Activated CD4-positive, alpha-beta T cell treated with anti-CD3 and anti-CD28 coated beads, Interleukin-2, amount 10 ng/mL, durations not matched to agents 7 days and 5 days (primary cell): ENCODE measurements at places on chromosomes 1 and 21.

GRCh38 chr21:37060296-37060695, 12.6 kb downstream of the PIGP start:
- DNase-seq, result no peak

DNA sequence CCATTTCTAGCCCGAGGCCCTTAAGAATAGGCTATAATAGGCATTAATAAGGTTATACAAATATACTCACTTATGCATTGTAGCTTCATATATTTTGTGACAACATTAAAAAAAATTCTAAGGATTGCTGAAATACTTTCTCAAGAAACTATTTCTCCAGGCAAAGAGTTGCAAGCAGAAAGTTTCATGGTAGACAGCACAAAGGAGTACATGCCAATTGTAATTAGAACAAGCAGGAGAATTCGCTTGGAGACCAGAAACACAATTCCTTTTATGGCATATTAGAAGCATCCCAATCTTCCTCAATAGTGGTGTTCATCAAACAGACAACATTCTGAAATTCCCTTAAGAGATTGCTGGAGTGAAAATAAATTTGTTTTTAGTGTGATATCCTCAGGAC, 122.8 kb downstream of the CRB1 start:
- DNase-seq, result no peak

- DNase-seq, result no peak
Observed at GRCh38 chr1:42822800-42823392, 5.7 kb upstream of the SVBP start.

DNA sequence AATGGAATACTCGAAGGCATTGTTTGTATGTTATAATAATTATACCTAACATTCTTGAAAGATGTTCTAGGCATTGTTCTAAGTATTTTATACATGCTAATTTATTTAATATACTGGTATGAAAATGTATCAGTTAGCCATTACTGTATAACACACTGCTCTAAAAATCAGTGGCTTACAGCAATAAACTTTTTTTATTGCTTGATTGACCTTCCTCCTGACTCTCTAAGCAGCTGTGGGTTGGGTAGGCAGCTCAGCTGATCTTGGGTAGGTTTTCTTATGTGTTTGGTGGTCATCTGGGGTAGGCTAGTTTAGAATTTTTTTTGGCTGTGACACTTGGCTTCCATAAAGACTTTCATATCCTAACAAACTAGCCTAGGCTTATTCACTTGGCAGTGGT, 100.2 kb upstream of the SYT6 start:
- no peak for DNase-seq

DNA sequence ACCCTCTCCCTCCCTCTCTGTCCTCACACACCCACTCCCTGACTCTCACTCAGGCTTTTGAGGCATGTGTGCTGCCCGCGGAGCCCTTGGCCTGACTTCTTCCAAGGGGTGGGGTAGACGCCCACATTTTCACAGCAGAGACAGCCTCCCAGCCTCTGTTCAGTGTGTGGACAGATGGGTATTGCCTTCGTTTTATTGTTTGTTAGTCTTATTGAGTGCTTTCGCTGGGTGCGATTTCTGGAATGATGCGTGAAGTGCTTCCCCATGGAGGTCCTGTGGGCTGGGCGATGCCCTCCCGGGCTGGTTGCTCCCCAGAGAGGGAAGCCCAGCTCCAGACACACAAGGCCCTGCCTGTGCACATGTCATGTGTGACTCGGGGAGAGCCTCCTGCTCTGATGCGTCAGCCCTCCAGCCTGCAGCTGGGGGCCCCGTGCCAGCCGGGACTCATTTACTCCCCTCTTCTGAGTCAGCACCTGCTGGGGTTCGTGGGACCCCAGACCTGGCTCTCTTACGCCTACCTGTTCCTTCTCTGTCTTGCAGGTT, 14.7 kb downstream of the PDXK start:
- DNase-seq, result no peak

DNA sequence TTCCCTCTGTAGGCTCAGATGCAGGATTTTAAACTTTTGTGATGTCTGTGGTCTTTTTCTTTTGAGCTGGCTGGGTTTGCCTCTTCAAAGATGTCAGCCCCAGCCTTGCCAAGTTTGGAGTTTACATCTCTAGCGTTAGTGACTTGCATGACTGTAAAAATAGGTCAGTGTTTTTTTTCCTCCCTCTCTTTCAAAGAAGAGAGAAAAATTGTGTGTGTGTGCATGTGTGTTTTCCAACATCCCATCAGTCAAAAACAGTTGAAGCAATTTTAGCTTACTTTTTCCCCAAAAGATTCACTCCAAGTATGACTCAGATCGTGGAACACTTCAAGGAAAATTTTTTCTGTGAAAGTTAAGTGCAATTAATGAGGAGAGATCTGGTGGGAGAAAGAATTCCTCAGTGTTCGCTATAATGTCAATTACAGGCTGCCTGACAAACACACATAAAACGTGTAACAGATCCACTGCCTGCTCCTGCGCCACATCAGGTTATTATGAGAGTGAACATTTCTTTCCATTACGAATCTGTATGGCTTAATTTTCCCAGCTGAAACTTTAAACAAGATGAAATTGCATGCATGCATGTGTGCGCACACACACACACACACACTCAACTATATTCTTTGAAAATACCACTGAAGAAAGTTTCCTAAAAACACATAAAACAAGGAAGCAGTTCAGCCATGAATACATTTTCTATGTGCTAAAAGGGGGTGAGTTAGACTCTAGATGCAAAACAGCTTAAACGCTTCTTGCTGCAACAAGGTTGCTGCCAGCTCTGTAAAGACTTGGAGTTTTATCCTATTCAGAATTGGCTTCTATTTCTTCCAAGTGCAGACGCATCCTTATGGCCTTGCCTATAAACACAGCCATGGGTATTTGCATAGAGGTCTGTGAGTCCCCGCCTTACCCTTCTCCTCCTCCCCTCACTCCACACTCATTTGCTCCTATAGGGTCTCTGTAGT, 55.5 kb downstream of the TLR5 start:
- DNase-seq, result no peak

DNA sequence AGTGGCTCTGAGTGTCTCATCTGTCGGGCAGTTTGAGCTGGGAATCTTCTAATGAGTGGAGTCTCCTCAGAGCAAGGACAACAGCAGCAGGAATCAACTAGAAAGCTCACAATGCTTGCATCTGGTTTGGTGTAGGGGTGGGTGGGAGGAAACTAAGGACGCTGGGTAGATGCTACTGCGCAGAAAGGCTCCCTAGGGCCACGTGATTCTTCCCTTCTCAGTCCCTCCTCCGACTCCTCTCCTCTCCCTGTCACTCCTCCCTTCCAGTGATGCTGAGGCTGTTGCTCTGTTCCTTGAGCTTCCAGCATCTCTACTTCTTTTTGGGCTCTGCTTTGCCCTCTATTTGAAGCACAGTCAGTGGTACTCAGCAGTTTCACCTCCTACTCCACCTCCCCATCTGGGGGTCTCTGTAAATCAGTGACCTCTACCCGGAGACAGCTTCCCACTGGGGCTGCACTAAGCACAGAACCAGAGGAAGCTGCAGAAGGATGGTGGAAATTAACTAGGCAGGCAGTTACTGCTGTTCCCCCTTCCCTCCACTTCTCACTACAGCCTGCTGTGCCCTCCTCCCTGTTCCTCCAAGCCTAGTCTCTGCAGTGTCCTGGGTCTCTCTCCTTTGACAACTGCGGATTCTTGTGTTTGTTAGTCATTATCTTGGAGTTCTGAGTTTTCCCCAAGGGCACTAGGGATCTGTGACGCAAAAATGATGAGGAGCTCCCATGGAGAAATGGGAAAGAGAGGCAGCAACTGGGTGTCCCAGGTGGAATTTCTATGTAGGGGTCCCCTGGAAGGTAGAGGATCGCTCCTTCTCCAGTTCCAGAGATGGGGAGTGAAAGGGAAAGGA, 5.8 kb downstream of the LINGO4 start:
- DNase-seq, result no peak

DNA sequence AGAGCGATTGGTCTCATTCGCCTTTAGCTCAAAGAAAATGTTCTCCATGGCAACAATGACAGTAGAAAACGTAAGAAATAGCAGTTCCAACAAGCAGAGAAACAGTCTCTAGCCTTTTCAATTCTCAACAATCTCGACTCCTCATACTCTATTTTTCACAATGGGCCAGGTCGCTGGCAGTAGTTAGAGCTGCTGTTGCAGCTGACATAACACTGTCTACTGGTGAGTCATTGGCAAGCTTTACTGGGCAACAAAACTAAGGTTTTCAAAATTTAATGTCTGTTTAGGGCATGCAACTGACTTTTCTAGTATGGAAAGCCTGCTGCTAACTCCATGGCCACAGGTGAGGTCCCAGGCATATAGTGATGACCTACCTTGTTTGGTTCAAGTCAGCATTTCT, 221.1 kb upstream of the KAZN start:
- DNase-seq, result no peak

DNA sequence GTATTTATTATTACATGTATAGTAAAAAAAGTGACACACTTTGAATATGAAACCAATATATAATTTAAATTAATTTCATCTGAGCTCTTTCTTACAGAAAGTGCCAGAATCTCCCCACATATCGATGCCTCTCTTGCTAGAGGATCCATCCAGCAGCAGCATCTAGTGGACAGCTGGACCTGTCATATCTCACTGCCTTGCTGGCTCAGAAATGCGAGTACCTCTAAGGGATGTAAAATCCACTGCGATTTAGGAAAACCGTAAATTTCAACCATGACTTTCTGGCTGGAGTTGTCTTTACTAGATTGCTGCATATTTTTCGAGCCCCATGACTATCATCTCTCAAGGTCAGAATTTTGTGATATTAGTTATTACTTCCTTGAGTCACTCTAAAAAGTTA, 333.8 kb downstream of the NEGR1 start:
- DNase-seq, result no peak

GRCh38 chr1:227559926-227560325, 3.4 kb upstream of the ZNF678 start:
- no peak for DNase-seq

DNA sequence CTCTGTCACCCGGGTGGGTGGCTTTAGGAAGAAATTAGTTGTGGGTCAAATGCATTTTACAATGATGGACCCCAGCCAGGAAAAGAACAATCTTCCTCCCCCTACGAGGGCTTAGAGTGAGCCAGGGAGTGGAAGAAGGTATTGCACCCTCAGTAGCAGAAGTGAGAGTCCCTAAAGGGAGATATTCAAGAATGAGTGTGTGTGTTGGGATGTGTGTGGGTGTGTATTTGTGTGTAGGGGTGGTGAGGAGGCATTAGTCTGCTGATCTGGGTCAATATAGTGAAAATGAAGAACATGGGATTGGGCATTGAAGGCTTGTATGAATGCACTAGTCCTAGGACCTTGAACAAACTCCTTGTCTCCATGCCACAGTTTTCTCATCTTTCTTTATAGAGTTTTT, 85.2 kb upstream of the RUNX1 start:
- DNase-seq, result no peak

- peak; percentile 18 for DNase-seq
Observed at GRCh38 chr1:11804666-11805421, 920 bp downstream of the MTHFR start.

- DNase-seq, result no peak
Observed at GRCh38 chr21:45056296-45056904, 18.0 kb upstream of the ADARB1 start.

DNA sequence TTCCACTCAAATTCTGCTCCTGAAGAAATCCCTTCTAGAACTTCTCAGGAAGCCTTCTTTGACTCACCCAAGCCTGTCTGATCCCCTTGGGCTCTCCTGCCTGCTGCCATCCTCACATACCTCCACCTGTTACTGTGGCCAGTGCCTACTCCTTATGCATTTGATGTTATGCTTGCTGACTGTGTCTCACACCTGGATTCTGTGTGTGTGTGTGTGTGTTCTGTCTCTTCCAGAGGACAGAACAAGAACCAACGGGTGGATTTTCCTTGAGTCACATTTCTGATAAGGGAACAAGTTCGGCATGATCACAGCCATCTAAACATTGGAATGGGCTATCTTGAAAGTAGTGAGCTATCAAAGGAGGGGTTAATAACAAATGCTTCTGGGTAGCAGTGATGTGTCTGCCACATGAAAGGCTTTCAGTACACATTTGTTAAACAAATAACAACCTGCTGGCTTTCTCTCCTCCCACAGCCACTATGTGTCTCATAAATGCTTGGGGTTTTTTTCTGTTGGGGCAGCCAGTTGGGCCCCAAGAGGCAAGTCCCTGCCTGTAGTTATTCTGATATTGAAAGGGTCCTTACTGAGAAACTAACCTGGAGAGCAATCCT, 8.9 kb upstream of the GPR37L1 start:
- DNase-seq, result no peak

DNA sequence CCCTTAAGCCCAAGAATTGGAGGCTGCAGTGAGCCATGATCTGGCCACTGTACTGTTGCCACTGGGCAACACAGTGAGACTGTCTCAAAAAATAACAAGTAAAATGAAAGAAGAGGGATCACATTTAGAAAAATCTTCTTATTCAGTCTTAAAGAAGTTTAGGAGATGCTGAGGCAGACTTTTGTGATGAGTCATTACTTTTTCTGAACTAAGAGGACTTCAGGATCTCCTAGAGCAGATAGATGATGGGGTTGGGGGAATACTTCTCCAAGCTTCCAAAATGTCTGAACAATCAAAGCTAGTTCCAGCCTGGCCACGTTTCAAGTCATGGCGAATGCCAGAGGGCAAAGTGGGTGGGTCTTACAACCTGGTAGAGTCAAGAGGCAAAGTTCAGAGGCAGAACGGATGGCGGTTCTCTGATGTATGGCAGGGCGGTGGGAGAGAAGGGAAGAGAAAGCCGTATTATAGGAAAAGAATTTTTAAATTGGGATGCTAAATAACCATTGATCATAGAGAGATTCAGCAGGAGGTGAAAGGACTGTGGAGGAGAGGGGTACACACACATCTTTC, 2.1 kb upstream of the CIART start:
- DNase-seq, result no peak

DNA sequence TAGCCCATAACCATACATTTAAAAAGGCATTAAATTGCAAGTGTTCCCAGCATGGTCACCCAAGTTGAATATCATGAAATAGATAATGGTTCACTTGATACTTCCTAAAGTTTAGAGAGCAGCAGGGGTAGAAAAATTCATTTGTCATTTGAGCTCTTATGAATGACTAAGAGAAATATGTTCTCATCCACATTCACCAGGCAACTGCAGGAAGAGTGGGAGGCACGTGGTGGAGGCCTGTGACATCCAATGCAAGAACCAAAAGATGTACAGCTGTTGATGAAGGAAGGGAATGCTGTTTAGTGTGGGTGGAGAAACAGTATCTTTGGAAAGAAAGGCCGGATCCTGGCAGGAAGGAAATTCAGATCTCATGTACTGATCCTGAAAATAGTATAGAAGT, 473.1 kb downstream of the ADGRL2 start:
- DNase-seq, result no peak
